ENCODE measurements at places on chromosomes 7 and 10. TPM values are rescaled to one million over a fixed set of nuclear protein-coding genes. Genes with fewer than 3 reads are reported as not detected.

CPEB3 gene
- 4.5 TPM for total RNA-seq

HOXA1 gene
- total RNA-seq: 0.42 TPM

ZPBP gene
- total RNA-seq: not detected

SORCS3 gene
- total RNA-seq: 12.2 TPM

NAT16 gene
- 0.27 TPM for total RNA-seq

LIPM gene
- total RNA-seq: not detected

NRCAM gene
- total RNA-seq: 3.4 TPM

WNT16 gene
- total RNA-seq: not detected

Measured in cardiac muscle cell (in vitro differentiated cells and primary cell).